ENCODE measurements at places on chromosomes 11 and 22. TPM values are rescaled to one million over a fixed set of nuclear protein-coding genes. Genes with fewer than 3 reads are reported as not detected.

The RAD9A gene
- total RNA-seq = 30.5 TPM

The POTEH gene
- total RNA-seq = not detected

The LDLRAD3 gene
- total RNA-seq = 9.2 TPM

The CELSR1 gene
- 7.9 TPM for total RNA-seq

The GSTT2B gene
- total RNA-seq = 11.6 TPM

The SF3A1 gene
- total RNA-seq = 176 TPM

The MRGPRX4 gene
- total RNA-seq = not detected

The MAPK11 gene
- 20.7 TPM for total RNA-seq

The OR51E2 gene
- not detected for total RNA-seq

The SLC5A4 gene
- total RNA-seq = 0.97 TPM

The B3GAT1 gene
- 0.81 TPM for total RNA-seq

The GLB1L2 gene
- total RNA-seq = 1.5 TPM

The PHOX2A gene
- not detected for total RNA-seq

The F2 gene
- total RNA-seq = 0.23 TPM

The VSIG10L2 gene
- total RNA-seq = not detected

The ZNF70 gene
- total RNA-seq = 5.0 TPM

The P2RY2 gene
- total RNA-seq = 16.4 TPM

The SIPA1 gene
- 192 TPM for total RNA-seq

The FGF3 gene
- total RNA-seq = not detected

The TYR gene
- total RNA-seq = not detected

The TEX54 gene
- total RNA-seq = not detected

The OR51B5 gene
- 0.52 TPM for total RNA-seq

The CCDC15 gene
- total RNA-seq = 3.6 TPM

The CARD16 gene
- total RNA-seq = 111 TPM

The RFPL3 gene
- total RNA-seq = not detected

The APOBEC3C gene
- 23.5 TPM for total RNA-seq

The MRPL17 gene
- total RNA-seq = 42.3 TPM

The ANO5 gene
- 2.9 TPM for total RNA-seq

The UCP3 gene
- total RNA-seq = 3.9 TPM

The CTSW gene
- 25.3 TPM for total RNA-seq

The TMPRSS4 gene
- 1.4 TPM for total RNA-seq

The ARHGEF17 gene
- 35.4 TPM for total RNA-seq

The PKDREJ gene
- not detected for total RNA-seq

The CNTN5 gene
- total RNA-seq = not detected

The BDNF gene
- total RNA-seq = 0.07 TPM

The MS4A6A gene
- 560 TPM for total RNA-seq

The TTC38 gene
- total RNA-seq = 33.5 TPM

The HTR3B gene
- not detected for total RNA-seq

The TMEM9B gene
- total RNA-seq = 51.0 TPM

The CUL5 gene
- total RNA-seq = 42.7 TPM

The MRGPRF gene
- total RNA-seq = 7.2 TPM

The OR6T1 gene
- total RNA-seq = not detected

The CCDC73 gene
- 0.64 TPM for total RNA-seq

The PLEKHA7 gene
- total RNA-seq = 7.6 TPM

The CHRDL2 gene
- 2.2 TPM for total RNA-seq

The SLC22A6 gene
- total RNA-seq = not detected

The PRODH gene
- 1.9 TPM for total RNA-seq
